Osteoblast (primary cell): ENCODE measurements at places on chromosomes 7 and 10. TPM values are rescaled to one million over a fixed set of nuclear protein-coding genes. Genes with fewer than 3 reads are reported as not detected.

- no peak for DNase-seq
Observed at GRCh38 chr7:129626896-129627295, 15.4 kb downstream of the NRF1 start.

Gene MAGI2
- 18.8 and 24.8 TPM in 2 replicates for total RNA-seq

- peak; percentile 84 for DNase-seq
Observed at GRCh38 chr10:80599424-80599847, 61.7 kb downstream of the SH2D4B start.

GRCh38 chr10:103202319-103202718, 9.2 kb upstream of the NT5C2 start:
- DNase-seq: no peak

Gene SFXN2
- total RNA-seq: 2.9 and 3.6 TPM in 2 replicates

Gene ST8SIA6
- total RNA-seq: 0.36 and 0.88 TPM in 2 replicates

DNA sequence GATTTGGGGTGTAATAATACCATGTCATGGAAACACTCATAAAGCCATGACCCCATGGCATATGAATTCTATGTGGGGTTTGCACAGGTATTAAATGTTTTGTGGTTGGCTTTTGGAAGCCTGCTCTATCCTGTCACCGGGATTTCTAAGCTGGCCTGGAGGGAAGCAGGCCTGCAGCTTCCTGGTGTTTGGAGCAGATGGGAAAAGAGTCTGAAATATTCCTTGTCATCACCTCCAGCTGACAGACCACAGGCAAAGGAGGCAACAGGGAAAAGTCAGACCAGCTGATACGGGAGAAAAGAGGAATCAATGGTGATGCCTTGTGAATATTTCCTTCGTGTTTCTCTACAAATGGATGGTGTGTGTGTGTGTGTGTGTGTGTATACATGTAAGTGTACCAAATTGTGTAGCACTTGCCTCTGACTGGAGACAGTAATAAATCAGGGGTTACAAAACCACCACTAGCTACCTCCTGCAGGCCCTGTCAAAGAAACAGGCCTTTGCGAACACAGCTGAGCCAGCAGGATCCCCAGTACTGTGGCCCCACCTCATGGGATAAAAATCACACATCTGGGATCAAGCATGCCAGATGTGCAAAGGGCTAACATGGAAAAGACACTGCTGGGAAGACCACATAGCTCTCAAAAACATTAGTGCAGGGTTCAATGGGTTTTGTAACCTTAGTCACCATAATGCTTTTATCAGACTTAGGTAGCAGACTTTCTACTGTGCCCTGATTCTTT, 120.8 kb upstream of the HPS1 start:
- no peak for DNase-seq

DNA sequence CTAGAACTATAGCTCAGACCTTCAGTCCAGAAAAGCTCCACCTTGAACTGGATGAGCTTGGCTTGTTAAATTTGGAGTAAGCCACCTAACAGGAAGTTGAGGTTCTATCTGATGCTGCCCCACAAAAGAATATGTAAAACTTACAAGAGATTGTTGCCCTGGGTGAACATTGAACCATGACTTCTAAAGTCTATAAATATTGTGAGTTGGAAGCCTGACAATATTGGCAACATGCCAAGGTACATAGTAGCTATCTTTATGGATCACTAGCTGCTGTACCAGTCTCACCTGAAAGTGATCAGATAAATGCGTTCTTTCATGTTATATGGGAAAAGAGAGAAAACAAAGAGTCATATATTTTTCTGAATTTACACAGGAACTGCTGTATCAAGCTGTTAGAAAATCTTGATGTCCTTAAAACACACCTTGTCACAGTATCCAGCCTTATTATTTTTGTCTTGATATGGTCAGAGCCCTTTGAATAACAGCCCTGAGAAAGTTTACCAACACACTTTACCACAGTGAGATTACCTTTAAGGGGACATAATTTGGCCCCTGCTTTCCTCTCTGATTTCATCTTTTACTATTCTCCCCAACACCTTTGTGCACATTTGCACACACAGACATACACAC, 92.0 kb downstream of the LSMEM1 start:
- DNase-seq: no peak

- DNase-seq: no peak
Observed at GRCh38 chr7:38685851-38686250, 54.7 kb upstream of the AMPH start.

DNA sequence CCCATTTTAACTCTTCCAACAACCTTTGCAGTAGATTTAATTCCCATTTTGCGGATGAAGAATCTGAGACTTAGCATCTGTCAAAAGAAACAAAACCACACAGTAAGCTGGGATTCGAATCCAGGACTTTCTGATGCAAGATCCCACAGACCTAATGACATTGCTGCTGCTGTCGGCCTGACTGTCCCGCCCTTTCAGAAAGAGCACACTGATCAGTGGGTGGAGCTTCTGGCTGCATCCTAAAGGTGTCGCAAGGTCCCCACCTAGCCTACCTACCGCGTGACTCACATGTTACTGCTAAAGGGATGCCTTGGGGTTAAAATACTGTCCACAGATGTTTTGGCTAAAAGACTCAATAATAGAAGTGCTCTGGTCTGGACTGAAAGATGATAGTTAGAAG, 134.7 kb downstream of the EMX2 start:
- DNase-seq: no peak
